ENCODE measurements at places on chromosomes 7 and 10. TPM values are rescaled to one million over a fixed set of nuclear protein-coding genes. Genes with fewer than 3 reads are reported as not detected.

DNA sequence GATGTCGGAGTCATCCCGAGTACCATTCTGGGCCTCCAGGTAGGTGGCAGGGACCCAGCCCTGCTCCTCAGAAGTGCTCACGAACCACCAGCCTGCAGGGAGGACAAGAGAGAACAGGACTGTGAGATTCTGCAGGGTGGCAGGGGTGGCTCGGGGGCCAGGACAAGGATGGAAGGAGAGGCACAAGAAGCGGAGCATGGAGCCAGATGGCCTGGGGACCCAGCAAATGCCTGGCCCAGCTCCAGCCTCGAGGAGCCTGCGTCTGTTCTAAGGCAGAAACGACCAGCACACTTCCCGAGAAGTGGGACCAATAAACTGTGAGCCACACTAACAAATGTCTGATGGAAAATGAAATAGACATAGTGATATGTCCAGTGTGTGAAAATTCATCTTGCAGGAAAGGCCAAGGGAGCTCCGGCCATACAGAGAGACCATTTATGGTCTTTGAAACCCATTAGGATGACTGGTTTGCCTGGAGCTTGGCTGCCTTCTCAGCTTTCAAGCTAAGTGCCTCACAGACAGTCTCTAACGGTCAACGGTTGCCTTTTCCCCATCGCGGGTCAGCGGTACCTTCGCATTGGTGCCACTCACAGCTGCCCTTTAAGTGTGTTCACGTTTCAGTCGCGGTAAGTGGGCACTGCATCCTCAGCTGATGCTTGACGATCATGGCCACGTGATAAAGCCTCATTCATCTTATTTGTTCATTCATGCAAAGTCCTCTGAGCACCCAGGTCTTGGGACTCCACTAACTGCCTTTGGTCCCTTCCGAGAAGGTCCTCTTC is 133.8 kb downstream of the NEURL1 start:
- peaks cover 44% of the 10 kb centered on the region for H3K36me3 ChIP-seq
- H3K4me3 ChIP-seq, result no peak overlapping the region
- DNase-seq, result no peak
- H3K27me3 ChIP-seq, result no peaks in the 10 kb centered on the region
- H3K4me1 ChIP-seq, result no peaks in the 10 kb centered on the region

GRCh38 chr7:27846388-27846787 is 106.4 kb downstream of the TAX1BP1 start:
- DNase-seq, result no peak
- H3K36me3 ChIP-seq, result no peaks in the 10 kb centered on the region
- no peak overlapping the region for H3K4me3 ChIP-seq

- H3K27ac ChIP-seq, result no peak overlapping the region
- no peaks in the 10 kb centered on the region for H3K4me1 ChIP-seq
- no peak for DNase-seq
- no peak overlapping the region for H3K4me3 ChIP-seq
- H3K36me3 ChIP-seq, result no peaks in the 10 kb centered on the region
- peaks cover 60% of the 10 kb centered on the region for H3K27me3 ChIP-seq
Observed at GRCh38 chr10:96118604-96119450, 11.3 kb upstream of the ZNF518A start.

The RSPH10B gene
- total RNA-seq, result not detected
